Caco-2 (cell line): ENCODE measurements at places on chromosomes 3 and 15. TPM values are rescaled to one million over a fixed set of nuclear protein-coding genes. Genes with fewer than 3 reads are reported as not detected.

The CTXN2 gene
- not detected in 2 replicates for total RNA-seq

The PLS1 gene
- 19.2 and 23.6 TPM in 2 replicates for total RNA-seq

The POLR2M gene
- 74.7 and 81.6 TPM in 2 replicates for total RNA-seq

The EFCAB12 gene
- 0.14 and 0.49 TPM in 2 replicates for total RNA-seq

The TRAIP gene
- total RNA-seq = 25.1 and 28.0 TPM in 2 replicates

The IQCF2 gene
- not detected in 2 replicates for total RNA-seq

The DLL4 gene
- total RNA-seq = 3.4 TPM in 2 replicates

The IP6K1 gene
- total RNA-seq = 35.5 and 39.6 TPM in 2 replicates

The RTP3 gene
- not detected in 2 replicates for total RNA-seq

The TCTA gene
- total RNA-seq = 14.2 and 15.5 TPM in 2 replicates

The KLHDC8B gene
- total RNA-seq = 7.4 and 8.8 TPM in 2 replicates

The SLC51A gene
- not detected in 2 replicates for total RNA-seq

The SCAANT1 gene
- not detected in 2 replicates for total RNA-seq

The CLEC3B gene
- 1.1 TPM in 1 of 2 replicates, not detected in the other for total RNA-seq

The FEZF2 gene
- not detected in 2 replicates for total RNA-seq

The SLC51B gene
- 15.4 and 17.1 TPM in 2 replicates for total RNA-seq

The SLC12A6 gene
- 8.9 and 12.6 TPM in 2 replicates for total RNA-seq

The GNAT1 gene
- total RNA-seq = 0.50 TPM in 1 of 2 replicates, not detected in the other

The GOLGA8S gene
- not detected in 2 replicates for total RNA-seq

The ADIPOQ gene
- total RNA-seq = not detected in 2 replicates

The GABRB3 gene
- total RNA-seq = not detected in 2 replicates

The GASK1A gene
- total RNA-seq = 0.16 TPM in 1 of 2 replicates, not detected in the other

The MBD4 gene
- total RNA-seq = 33.5 and 39.8 TPM in 2 replicates

The GOLGA8T gene
- total RNA-seq = not detected in 2 replicates

The CCRL2 gene
- 0.44 and 1.0 TPM in 2 replicates for total RNA-seq

The FBXO40 gene
- not detected in 2 replicates for total RNA-seq

The DPPA2 gene
- total RNA-seq = not detected in 2 replicates

The CCDC9B gene
- 0.86 and 0.95 TPM in 2 replicates for total RNA-seq

The PTX3 gene
- total RNA-seq = 0.16 TPM in 1 of 2 replicates, not detected in the other

The SV2B gene
- total RNA-seq = not detected in 2 replicates

The TLR9 gene
- total RNA-seq = not detected in 2 replicates

The IL17RC gene
- total RNA-seq = 8.5 and 11.3 TPM in 2 replicates

The NMNAT3 gene
- 17.5 and 17.6 TPM in 2 replicates for total RNA-seq

The TBC1D21 gene
- not detected in 2 replicates for total RNA-seq

The ZNF502 gene
- 2.0 TPM in 2 replicates for total RNA-seq

The TMC3 gene
- not detected in 2 replicates for total RNA-seq

The KLHL40 gene
- not detected in 2 replicates for total RNA-seq

The TJP1 gene
- total RNA-seq = 179 and 181 TPM in 2 replicates

The GRAMD2A gene
- total RNA-seq = 1.2 and 2.0 TPM in 2 replicates

The HCLS1 gene
- total RNA-seq = 0.45 and 1.00 TPM in 2 replicates

The SPSB4 gene
- not detected in 2 replicates for total RNA-seq

The CAV3 gene
- total RNA-seq = not detected in 2 replicates

The LIPH gene
- total RNA-seq = 5.8 and 6.1 TPM in 2 replicates

The GPR149 gene
- not detected in 2 replicates for total RNA-seq

The RETNLB gene
- not detected in 2 replicates for total RNA-seq

The TSPAN3 gene
- total RNA-seq = 224 and 237 TPM in 2 replicates

The LSAMP gene
- total RNA-seq = not detected in 2 replicates

The ADAMTSL3 gene
- total RNA-seq = 0.07 TPM in 1 of 2 replicates, not detected in the other
